ENCODE measurements at places on chromosomes 2 and 18.

GRCh38 chr2:137937246-137937645 is 27.0 kb upstream of the HNMT start:
- no peaks in the 10 kb centered on the region for H3K4me1 ChIP-seq
- H3K27ac ChIP-seq: no peak overlapping the region

DNA sequence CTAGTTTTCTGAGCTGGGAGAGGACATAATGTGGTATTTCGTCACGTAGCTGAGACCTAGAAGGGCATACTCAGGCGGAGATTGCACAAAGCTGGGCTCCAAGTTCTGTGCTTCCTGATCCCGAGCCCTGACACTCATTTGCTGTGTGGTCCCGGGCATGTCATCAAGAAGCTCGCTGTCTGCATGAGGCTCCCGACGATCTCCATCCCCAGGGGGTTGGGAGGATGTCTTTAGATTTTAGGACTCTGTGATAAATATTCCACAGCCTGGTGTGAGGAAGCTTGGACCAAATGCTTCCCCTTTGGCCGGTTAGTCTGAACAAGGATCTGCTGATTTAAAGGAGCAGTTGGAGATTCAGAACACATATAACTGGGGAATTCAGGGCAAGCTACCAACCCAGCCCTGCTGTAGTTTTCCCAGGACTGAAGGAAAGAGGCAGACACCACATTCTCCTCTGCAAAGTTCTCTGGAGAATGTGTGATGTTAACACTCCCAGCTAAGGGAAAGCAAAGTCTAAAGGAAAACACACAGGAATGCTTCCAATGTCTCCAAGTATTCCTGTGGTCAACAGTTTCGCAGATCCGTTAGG is 2.3 kb downstream of the KCNE4 start:
- no peak overlapping the region for H3K4me3 ChIP-seq
- DNase-seq: no peak
- peaks cover 8% of the 10 kb centered on the region for H3K27me3 ChIP-seq
- H3K27ac ChIP-seq: no peak overlapping the region
- H3K4me1 ChIP-seq: no peaks in the 10 kb centered on the region
- no peaks in the 10 kb centered on the region for H3K36me3 ChIP-seq

DNA sequence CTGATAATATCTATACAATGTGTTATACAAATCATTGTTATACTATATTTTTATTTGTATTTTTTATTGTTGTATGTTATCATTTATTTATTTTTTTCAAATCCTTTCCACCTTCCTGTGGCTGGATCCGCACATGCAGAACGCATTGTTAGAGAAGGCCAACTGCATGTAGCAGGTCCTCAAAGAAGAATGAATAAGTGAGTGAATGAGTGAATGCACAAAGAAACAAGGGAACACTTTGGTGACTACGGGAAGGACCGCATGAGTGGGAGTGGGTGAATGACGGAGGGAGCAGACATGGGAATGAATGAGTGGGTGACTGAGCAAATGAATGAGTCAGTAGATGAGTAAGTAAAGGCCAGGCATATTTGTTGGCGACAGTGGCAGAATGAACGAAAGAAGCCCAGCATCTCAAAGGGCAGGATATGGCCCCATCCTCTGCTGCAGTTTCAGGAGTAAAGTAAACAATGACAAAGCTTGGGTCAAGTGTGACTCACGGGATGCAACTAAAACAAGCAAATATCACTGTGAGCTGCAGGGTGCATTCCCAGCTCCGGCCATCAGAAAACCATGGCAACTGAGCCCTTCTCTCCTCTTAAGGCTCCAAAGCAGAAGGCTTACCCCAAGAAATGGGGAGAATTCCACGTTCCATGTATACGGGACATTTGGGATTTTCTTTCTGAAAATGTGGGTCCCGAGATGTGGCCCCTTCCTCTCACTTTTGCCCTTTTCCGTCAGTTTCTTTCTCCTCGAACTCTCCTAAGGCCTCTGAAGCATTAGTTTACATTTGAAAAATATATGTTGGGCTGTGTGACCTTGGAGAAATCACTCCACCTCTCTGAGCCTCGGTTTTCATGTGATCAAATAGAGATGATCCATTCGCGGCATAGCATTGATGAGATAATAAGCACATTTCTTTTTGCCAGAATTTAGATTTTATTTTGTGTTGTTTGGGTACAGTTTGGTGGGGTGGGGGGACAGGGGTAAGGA is 24.5 kb downstream of the KCNF1 start:
- no peaks in the 10 kb centered on the region for H3K36me3 ChIP-seq
- peaks cover 10% of the 10 kb centered on the region for H3K27me3 ChIP-seq
- no peak overlapping the region for H3K27ac ChIP-seq
- H3K4me1 ChIP-seq: peaks cover 5% of the 10 kb centered on the region

GRCh38 chr2:234980451-234981187 is 28.8 kb downstream of the SH3BP4 start:
- peaks cover 2% of the 10 kb centered on the region for H3K27me3 ChIP-seq
- DNase-seq: no peak
- H3K4me1 ChIP-seq: no peaks in the 10 kb centered on the region
- no peak overlapping the region for H3K4me3 ChIP-seq
- no peak overlapping the region for H3K27ac ChIP-seq

- H3K36me3 ChIP-seq: peaks cover 40% of the 10 kb centered on the region
- no peak overlapping the region for H3K27ac ChIP-seq
- peaks cover 33% of the 10 kb centered on the region for H3K4me1 ChIP-seq
- H3K4me3 ChIP-seq: no peak overlapping the region
- no peak for DNase-seq
These were observed 36.0 kb downstream of the ACTR3 start for GRCh38 chr2:113925884-113926283.

Measured in activated CD4-positive, alpha-beta memory T cell treated with anti-CD3 and anti-CD28 coated beads for 36 hours (primary cell).